ENCODE measurements at places on chromosomes 5 and 9.

DNA sequence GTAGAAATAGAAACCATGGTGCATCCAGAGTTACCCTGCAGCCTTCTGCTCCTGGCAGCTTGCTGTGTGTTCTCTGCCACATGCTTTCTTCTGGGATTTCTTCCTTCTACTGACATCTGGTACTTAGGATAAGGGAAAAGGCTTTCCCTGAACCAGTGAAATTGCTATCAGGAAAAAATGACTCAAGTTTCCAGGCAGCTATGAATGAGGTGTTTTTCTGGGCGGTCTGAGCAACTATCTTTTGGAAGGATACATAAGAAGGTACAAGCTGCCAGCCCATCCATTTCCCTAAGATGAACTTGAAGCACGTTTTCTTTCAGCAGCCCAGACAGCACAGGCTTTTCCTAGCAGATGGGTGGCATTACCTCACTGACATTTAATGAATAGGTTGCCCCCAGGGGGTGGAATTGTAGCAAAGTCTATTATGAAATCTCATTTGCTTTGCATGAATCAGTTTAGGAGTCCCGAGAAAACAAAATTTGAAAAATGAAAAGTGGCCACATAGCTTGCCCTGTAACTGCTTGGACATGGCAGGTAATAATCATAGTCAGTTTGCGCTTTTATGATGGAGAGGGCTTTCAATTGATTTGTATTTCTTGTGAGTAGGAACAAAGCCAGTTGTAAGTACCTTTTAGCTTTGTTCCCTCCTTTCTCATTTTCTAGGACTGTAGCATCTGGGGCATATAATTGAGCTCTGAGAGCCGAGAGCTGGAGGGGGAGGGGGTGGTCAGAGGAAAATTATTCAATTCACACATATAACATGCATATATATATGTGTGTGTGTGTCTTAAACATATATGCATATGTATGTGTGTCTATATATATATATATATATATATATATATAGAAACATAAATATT is 108.5 kb downstream of the C9orf152 start:
- DNase-seq, result no peak

DNA sequence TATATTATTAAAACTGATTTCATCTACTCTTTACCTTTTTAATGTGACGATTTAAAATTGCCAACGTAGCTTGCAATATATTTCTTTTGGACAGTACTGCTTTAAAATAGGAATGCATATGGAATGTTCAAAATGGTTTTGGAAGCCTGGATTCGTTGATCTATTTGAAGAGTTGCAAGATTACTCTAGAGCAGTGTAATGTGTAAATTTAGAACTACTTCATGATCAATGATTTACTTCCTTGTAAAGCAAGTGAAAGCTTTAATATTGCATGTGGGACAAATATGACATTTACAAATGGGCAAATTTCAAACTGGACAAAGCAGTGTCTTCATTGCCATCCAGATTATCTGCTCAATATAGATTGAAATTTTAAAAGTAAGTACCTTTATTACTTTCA is 38.3 kb downstream of the PARP8 start:
- no peak for DNase-seq

- DNase-seq, result no peak
These were observed 41.2 kb upstream of the SNAPC3 start for GRCh38 chr9:15381491-15381890.

GRCh38 chr5:81303563-81303962 is 2.2 kb downstream of the ZCCHC9 start:
- no peak for DNase-seq

DNA sequence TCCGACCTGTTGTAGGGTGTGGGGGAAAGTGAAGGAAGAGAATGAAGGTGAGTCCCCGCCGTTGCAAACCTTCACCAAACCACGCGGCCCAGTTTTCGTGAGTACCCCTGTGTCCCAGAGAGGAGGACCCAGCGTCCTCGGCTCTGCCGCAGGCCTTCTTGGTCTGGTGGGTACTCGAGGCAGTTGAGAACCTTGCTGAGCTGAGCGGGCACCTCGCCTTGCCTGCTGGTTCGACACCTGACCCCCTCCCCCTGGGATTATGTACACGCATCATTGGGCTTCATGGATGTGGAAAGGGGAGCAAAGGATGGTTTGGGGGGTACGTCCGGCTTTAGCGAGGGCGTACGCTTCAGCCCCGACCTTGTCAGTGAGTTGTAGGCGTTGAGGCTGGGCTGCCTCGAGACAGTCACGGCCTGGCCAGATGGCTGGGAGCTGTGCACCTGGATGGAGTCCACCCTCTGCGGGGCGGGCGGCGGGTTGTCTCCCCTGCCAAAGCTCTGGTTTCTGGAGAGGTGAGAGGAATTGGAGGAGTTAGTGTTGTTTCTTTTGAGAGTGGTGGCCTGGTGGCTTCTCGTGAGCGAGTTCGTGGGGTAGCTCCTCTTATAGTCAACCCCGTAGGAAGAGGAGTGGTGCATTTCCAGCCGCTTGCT is 128.1 kb downstream of the SEMA6A start:
- no peak for DNase-seq

DNA sequence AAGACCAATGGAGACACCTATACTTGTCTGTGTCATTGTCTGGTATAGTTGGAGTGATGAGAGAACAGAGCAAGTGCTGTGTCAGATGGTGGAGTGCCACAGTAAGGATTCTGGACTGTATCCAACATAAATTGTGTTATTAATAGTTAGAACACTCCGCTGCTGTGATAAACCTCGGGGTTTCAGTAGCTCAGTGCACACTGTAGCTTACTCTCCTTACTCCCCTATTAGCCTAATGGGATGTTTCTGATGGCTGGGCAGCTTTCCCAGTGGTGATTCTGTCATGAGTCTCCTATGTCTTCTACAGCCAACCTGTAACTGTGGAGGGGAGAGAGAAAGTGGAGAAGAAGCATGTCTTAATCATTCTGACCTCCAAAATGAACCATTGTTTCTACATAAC is 127.6 kb upstream of the PTCH1 start:
- no peak for DNase-seq

- DNase-seq, result no peak
These were observed 46.8 kb downstream of the FREM1 start for GRCh38 chr9:14863402-14863801.

- DNase-seq, result no peak
These were observed 471.1 kb upstream of the WWC1 start for GRCh38 chr5:167820101-167820990.

DNA sequence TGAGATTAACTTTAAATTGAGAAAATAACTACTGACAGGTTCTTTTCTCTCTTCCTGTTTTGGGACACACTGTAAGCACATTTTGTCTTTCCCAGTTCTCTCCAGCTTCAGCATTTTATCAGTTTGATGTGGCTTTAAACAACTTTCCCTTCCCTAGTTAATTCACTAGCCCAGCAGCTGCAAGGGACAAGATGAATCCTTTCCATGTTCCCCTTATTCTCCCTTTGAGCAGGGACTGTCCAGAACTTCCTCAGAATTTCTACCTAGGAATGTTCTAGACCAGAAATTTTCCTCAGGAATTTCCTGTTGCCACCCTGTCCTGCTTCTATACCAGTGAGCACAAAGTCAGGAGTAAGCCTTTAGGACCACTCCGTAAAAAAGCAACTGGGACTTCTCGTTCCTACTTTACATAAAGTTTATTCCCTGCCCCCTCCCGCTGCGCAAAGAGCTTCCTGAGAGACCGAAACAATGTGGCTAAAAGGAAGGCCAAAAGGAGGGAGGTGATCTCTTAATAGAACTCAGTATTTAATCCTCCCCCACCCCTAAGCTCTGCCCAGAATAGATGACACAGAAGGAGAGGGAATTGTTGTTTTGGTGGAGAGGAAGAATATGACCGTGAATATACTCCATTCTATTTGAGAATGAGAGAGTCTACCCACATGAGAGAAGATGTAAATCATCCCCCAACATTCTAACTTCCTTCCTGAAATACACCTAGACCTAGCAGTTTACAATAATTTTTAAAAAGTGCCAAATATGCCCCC is 61.9 kb downstream of the GLIS3 start:
- no peak for DNase-seq

DNA sequence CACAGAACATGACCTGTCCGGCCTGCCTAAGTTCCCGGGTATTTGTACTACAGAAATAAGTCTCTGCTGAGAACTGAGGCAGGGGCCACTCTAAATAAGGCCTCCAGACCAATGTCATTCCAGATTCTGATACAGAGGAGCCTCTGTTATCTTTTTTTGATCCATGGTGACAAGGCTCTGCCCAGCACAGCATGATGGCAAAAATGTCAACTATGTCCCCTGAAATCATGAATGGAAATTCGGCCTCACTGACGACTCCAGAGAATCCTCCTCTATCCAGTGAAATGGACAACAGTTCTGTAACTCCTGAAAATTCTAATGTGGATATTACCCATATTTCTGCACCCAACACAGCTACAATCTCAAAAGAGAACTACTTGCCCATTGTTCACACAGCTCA is 335.0 kb downstream of the DNAH5 start:
- DNase-seq, result no peak

- no peak for DNase-seq
These were observed 19.8 kb upstream of the ITGA1 start for GRCh38 chr5:52767766-52768480.

DNA sequence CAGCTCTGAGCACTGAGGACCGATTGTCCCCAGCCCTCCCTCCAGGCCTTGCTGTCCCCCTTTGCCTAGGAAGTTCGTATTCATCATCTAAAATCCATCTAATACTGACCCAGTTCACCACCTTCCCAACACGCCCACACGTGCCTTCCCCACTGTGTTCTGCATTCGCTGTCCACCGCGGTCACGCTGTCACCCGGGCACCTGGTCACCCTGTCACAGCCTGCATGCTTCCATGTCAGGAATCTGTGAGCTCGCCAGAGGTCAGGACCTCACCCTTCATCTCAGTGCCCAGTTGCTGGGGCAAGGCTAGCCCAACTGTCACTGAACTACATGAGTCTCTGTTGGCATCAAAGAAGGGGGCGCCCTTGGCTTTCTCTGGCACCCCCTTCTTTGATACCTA is 82.9 kb upstream of the RUFY1 start:
- no peak for DNase-seq

DNA sequence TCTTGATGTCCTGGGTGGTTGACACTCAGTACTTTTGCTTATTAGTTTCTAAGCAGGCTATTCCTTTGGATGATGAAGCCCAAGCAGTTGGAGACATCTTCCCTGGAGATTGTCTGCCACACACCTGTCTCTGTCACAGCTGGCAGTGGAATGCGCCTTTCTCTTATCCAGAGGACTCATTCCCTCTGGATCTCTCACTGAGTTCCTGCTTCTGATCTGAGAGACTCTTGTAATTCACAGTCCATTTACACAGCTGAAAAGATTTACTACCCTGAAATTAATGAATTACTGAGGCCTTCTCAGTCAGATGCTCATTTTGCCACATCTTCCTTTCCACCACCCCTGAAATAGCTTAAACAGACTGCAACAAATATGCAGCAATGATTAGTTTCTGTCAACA is 15.9 kb downstream of the TAL2 start:
- no peak for DNase-seq

- no peak for DNase-seq
These were observed 17.8 kb upstream of the SPOCK1 start for GRCh38 chr5:137516961-137517360.

DNA sequence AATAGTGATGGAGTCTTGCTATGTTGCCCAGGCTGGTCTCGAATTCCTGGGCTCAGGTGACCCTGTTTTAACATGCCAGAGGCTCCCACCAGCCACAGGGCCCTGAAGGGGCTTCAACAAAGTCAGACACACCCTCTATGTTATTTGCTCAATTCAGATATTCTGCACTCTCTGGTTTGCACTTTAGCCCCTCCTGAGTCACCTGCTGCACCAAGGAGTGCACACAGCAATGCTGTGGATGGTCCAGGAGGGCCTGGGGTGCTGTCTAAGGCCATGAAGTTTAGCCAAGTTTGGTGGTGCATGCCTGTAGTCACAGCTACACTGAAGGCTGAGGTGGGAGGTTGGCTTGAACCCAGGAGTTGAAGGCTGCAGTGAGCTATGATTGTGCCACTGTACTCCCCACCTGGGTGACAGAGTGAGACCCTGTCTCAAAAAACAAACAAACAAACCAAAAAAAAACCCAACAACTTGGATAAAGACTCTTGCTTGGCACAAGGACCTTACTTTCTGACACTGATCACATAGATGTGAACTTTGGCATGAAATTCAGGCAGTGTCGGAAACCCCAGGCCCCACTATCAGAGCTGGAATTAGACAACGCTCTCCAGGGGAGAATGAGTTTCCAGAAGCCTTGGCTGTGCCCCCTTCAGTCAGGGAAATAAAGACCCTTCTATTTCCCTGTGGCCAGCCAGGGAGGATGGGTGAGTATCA is 39.7 kb upstream of the CDKN2AIPNL start:
- DNase-seq, result no peak

DNA sequence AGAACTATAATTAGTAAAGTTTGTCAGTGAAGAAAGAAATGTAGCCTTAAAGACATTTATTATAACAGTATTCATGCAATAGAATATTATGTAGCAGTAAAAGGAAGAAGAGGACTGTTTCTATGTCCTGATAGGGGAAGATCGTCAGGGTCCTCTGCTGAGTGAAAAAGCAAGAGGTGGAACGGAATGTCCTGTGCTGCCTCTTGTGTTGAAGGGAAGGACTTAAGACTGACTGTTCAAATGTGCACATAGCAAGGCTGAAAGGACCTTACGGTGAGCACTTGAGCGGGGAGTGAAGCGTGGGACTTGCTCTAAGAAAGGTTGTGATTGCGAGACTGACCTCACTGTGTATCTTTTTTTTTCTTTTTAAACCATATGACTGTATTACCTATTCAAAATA is 63.2 kb downstream of the SNX24 start:
- DNase-seq, result no peak

DNA sequence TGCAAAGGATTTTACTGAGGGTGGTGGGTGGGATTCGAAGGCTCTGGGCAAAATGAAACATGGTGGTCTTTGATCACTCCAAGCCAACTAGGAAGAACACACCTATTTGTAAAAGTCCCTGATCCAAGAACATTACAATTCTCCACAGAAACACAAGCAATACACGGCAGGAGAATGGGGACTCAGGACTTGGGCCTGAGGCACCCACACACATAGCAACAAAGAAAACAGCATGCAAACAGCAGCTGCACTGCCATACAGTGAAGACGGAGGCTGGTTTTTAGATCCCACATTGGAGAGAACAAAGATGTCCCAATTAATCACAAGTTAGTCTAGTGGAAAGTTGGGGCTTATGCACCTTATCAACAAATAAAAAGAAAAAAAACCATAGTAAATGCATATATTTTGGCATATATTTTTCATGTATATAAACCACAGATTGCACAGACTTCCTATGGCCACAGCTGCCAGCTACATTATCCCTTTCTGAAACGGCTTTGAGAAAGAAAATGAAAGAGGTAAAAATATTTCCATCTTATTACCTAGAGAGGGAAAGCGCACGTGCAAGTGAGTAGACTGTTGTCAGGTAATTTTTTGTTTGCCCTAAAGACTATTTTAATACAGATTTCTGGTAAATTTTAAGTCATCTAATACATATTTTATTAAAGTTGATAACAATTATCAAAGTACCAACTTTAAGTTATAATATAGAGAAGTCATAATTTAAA is 410.9 kb downstream of the BNC2 start:
- no peak for DNase-seq

- DNase-seq, result no peak
These were observed 92.3 kb downstream of the STRBP start for GRCh38 chr9:123175854-123176629.

Measured in ovary (tissue), 10 donors.